ENCODE measurements at places on chromosomes 4 and X.

- no peak for DNase-seq
These were observed 26.4 kb upstream of the SEC24B start for GRCh38 chr4:109407027-109407737.

- no peak for DNase-seq
These were observed 38.0 kb upstream of the EMCN start for GRCh38 chr4:100555611-100556337.

GRCh38 chr4:121764702-121765367 is at the start of gene SMIM43:
SMIM43 (minus strand) TSS chr4:121765164; CDS start chr4:121765105, 59 bp downstream.
- no peak for DNase-seq

DNA sequence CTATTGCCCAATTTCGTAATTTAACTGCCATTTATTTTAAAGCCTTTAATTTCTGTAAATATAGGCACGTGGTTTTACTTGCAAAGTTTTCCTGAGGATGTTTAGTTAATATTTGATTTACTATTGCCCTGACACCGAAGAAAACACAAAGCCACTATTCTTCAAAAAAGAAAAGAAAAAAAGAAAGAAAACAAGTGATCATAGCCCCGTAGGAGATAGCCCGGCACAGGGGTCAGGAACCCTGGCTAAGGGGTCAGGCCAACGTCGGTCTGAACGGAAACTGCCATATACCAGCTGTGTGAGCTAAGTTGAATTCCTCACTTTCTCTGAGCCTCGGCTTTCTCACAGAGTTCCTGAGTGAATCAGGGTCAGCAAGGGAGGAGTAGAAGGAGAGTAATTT is 17.7 kb upstream of the LAMP2 start:
- DNase-seq: no peak

GRCh38 chrX:5051831-5052491 is 1176.7 kb downstream of the NLGN4X start:
- DNase-seq: peak; percentile 79

DNA sequence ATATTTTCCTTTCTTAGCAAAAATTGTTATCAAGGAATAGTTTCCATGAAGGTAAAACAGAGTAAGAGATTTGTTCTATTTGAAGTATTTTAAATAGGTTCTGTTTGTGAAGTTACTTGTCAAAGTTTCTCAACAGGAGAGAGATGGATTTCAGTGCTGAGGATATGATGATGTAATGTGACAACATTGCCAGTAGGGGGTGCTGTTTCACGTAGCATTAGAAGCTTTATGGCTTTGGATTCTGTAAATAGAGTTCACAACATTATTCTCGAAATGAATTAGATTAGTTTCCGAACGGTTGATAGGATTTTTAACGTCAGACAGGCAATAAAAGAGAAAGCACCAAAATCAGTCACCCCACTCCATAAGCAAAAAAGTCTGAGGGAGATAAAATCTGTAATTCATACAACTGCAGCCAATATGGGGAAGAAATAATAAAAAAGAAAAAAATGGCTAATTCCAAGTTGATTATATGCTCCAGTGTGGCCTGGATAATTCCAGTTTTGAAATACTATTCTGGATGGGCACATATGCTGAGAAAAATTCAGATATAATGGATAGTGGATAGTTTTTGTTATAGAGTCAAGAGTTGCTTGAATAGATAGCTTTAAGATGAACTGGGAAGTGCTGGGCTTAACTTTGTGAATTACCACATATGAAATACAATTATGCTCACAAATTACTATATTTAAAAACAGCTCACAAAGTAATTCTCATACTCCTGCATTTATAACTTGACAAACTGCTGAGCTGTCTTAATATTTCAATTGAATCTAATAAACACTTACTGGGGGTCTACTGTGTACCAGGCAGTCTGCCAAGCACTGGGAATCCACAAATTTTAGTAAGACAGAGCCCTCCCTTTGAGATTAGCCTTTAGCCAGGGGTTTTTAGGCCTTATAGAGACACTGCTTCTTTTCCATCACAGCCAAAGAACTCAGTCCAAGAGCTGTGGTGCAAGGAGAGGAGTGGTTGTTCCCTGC is 109.1 kb downstream of the GPAT3 start:
- peak; percentile 13 for DNase-seq

Measured in non-pigmented ciliary epithelial cell (primary cell).